ENCODE measurements at places on chromosomes 2 and 18.

- ATAC-seq: no peak
Measured at GRCh38 chr2:152766928-152767327, 48.5 kb downstream of the ARL6IP6 start.

- no peak for ATAC-seq
Measured at GRCh38 chr2:31411771-31412170, 2.8 kb downstream of the XDH start.

GRCh38 chr2:222410534-222410933, 13.8 kb upstream of the SGPP2 start:
- 0 out of 3 replicates have a peak, but pooled peaks have one; percentile 22 for ATAC-seq

DNA sequence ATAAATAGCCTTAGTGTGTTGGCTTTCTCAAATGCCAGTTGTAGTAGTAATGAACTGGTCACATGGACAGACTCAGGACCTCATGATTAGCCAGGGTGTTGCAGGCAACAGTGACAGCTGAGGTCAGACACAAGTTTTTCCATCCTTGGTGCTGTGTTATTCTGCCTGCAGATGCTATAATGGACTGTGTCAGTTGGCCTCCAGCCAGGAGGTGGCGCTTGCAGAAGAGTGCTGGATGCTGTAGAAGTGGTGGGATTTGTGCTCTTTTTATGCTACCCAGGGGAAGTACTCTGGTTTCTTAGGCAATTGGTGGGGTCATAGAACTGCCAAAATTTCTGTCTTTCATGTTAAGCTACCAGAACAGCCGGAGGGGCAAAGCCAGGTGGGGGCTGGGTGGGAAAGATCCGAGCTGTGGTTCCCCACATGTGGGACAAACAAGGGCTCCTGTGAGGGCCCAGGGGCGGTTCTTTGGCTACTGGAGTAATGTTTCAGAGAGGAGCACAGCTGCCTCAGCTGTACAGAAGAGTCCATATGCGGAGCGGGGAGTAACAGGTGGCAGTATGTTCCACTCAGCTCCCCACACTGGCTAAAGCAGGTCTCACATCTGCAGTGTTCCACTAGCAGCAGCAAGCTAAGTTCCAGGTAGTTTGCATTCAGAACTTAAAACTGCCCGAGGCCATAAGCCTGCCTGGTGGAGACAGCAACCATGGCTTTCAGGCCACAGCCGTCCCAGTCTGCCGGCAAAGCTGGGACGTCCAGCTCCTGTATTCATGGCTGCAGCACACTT, 104.4 kb downstream of the GULP1 start:
- peak; percentile 90 for ATAC-seq

DNA sequence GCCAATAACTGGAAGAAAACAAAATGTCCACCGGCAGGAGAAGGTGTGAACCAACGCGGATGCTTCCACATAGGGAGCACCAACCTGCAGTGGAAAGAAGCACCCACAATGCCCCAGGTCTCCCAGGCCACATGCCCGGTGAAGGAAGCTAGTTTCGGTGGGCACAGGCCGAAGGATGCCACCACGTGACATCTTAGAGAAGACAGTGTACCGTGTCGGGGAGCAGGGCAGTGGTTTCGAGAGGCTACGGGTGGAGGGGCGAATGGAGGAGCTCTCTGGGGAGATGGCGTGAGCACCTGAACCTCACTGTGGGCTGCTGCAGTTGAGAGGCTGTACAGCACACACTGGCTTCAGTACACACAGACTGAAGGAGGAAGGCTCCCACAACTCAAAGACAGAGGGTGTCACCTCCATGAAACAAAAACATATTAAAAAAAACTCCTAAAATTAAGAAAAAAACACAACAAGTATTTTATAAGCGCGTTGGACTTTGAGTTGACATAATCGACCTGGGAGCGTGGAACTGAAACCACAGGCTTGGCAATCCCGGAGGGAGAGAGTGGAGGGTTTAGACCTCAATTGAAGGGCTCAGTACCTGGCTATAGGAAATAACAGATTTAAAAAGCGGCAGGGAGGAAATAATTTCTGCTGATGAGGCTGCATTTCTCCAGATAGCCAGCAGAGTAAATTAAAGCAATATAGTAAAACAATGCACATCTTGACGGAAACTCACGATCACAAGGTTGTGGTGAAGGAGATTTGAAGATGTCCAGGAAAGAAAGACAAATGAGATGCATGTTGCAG, 160.1 kb downstream of the RTP5 start:
- no peak for ATAC-seq

DNA sequence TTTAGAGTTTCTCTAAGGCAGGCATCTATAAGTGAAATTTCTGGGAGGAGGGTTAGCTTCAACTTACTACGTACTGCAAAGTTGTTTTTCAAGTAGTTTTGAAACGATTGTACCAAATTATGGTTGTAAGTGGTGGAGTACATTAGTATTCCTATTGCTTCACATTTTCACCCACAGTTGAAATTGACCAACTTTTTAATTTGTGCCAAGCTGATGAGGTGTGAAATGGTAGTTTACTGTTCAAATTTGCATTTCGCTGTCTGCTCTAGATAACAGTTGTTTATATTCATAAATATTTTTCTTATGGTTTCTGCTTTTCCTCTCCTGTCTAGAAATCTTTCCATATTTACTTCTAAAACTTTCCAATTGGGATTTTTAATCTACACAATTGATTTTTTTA, 18.6 kb downstream of the NPC1 start:
- ATAC-seq: no peak

DNA sequence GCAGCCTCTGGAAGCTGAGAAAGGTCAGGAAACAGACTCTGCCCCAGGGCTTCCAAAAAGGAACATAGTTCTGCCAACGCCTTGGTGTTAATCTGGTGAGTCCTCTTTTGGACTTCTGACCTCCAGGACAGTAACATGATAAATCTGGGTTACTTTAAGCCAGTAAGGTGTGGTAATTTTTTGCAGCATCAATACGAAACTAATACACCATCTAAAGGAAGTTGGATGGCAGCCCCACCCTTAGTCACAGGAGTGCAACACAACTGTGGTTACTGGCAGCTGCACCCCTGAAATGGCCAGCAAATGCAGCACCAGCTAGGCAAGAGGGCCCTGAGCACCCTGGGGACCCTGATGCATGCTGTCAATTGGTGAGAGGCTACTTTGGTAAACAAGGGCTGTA, 25.8 kb downstream of the CREG2 start:
- no peak for ATAC-seq

DNA sequence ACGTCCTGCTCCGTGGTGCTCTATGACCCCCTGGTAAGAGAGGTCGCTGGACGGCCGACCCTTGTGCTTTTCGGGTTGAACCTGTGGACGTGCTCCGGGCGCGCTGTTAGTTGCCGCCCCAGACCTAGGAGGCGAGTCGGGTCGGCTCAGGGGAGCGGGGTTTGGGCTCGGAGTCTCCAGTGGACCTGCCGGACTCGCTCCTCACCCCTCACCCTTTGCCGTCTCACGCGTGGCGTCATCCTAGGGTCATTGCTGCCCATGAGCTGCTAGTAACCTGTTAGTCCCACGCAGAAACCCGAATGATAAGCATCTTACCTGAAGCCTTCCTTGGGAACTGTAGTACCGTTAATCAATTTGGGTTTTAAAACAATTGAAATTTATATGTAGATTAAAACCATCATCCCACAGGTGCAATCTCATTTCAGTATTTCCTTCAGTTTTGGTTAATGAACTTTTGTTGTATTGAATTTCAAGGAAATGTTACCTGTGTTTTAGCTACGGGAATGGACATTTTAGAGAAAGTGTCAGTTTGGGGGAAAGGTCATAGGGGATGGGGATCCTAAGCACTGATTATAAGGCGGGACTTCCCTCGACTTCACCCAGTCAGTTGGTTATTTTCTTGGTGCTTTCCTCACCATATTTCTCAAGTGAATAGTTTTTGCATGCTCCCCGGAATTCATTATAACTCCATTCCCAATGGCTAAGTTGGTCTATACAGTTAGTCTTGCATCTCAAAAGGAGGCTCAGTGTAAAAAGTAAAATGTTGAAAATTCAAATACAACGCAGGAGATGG, 536 bp downstream of the ELP2 start:
- peak; percentile 29 for ATAC-seq

DNA sequence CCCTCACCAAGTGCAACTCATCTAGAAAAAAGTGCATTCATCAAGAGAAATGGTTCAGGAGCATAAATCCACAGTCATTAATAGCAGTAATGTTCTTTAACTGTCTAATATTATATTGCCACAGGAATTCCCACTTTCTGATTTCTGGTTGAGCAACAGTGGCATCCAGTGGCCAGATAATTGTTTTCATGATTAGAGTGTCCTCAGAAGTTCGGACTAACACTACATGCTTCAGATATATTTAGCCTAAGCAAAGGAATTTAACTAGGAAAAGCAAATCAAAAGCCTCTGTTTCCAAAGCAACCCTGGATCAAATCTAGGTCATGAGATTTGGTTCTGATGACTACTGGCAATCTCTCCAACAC, 9.8 kb upstream of the ERBB4 start:
- peak; percentile 89 for ATAC-seq

- peak; percentile 76 for ATAC-seq
Measured at GRCh38 chr2:35410431-35411061, 945.0 kb upstream of the CRIM1 start.

GRCh38 chr2:151878655-151879563, 50.7 kb upstream of the ARL5A start:
- no peak for ATAC-seq

DNA sequence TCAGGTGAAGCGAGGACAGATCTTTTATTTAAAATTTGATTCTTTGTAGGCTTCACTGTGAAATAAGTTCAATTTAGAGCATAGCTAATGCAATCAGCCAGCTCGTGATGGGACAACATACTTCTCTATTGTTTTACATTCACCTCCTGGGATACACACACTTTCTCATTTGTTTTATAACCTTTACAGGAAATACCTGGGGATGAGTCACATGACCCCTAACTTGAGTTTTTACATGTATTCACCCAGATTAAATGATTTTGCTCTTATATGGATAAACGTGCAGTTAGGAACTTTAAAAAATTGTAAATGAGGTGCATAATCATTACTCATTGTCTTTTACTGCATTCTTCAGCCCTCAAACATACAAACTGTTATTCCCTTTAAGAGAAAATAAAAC, 152.1 kb downstream of the NEDD4L start:
- ATAC-seq: no peak

DNA sequence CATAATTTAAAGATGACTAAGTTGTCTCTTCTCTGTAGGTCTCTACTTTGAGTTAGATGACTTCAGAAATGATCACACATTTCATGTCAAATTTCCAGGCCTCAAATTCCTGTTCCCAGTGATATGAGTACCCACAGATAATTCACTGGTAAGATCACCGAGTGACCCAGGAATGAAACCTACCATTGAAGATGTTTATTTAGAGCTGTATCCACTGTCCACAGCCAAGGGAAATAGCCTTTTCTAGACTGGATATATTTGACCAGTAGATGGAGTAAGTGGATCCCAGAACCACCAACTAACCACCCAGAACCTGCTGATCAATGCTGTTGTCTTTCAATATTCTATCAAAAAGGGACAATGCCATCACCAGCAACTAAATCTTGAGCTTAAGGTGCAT, 238.8 kb downstream of the SLC8A1 start:
- ATAC-seq: peak; percentile 93

GRCh38 chr18:40739029-40739428, 1216.0 kb upstream of the PIK3C3 start:
- no peak for ATAC-seq

- ATAC-seq: no peak
Measured at GRCh38 chr18:10074110-10074509, 160.3 kb downstream of the VAPA start.

DNA sequence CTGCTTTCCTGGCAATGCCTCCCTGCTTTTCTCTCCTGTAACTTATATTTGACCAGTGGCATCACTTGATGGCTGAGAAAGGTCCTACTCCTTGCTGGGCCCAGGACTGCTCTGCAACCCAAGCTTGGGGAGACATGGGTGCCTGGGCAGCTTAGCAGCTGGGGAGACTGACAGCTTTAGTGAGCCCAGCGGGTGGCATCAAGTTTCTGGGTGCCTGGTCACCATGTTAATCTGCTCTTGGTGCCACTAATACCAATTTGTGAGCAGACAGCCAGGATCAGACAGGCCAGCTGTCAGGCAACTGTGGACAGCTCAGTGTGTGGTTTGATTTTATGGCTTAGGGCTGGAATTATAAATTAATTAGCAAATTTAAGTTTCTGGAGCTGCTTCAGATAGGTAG, 144.8 kb upstream of the GLI2 start:
- no peak for ATAC-seq

- no peak for ATAC-seq
Measured at GRCh38 chr18:8713691-8714090, 8.3 kb downstream of the MTCL1 start.

DNA sequence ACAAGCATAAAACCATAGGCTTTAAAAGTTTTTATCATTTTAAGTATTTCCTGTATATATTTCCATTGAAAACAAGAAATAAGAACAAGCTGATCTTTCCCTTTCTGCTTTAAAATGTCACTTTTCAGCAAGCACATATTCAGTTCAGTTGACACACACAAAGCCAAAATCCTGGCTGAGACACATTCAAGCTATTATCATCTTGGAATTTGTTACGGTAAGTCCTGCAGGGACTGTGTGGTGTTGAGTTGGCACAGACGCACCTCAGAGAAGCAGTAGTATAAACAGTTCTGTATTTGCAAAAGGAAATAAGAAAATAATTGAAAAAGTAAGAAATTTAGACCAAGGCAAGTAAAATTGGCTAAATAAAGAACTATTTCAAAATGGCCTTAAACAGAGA, 10.4 kb upstream of the DAW1 start:
- ATAC-seq: no peak

- peak; percentile 38 for ATAC-seq
Measured at GRCh38 chr2:44392338-44392943, 30.7 kb downstream of the CAMKMT start.

DNA sequence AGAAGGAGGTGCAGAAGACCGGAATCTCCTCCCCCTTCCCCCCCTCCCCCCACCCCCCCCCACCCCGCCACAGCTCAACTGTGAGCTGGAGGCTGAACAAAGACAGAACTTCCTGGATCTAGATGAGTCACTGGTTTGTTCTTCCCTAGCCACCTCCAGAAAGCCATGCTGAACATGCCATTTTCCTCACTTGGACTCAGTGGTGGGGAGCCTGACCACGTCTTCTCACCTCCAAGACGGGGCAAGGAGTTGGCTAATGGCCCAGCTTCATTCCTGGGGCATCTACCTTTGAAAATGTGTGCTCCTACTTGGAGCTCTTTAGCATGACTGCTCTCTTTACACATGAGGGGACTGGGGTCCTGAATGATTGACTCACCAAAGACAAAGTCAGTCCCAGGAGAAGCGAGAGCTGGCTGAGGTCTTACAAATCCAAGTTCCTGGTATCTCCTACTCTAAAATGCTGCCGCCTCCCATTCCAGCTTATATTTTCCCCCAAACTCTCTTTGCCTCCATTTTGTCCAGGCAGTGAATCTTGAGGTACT, 22.6 kb upstream of the FZD5 start:
- ATAC-seq: peak; percentile 93

- no peak for ATAC-seq
Measured at GRCh38 chr18:76951456-76952247, 129.3 kb downstream of the ZNF236 start.

- ATAC-seq: no peak
Measured at GRCh38 chr2:189552334-189552990, 28.1 kb downstream of the SLC40A1 start.

Data from SK-N-SH treated with all-trans-retinoic acid at 6 μM for 48 hours (cell line).